ENCODE measurements at places on chromosomes 1 and 21.

GRCh38 chr1:67611846-67612245 lies 73.2 kb upstream of the GADD45A start:
- DNase-seq = no peak

DNA sequence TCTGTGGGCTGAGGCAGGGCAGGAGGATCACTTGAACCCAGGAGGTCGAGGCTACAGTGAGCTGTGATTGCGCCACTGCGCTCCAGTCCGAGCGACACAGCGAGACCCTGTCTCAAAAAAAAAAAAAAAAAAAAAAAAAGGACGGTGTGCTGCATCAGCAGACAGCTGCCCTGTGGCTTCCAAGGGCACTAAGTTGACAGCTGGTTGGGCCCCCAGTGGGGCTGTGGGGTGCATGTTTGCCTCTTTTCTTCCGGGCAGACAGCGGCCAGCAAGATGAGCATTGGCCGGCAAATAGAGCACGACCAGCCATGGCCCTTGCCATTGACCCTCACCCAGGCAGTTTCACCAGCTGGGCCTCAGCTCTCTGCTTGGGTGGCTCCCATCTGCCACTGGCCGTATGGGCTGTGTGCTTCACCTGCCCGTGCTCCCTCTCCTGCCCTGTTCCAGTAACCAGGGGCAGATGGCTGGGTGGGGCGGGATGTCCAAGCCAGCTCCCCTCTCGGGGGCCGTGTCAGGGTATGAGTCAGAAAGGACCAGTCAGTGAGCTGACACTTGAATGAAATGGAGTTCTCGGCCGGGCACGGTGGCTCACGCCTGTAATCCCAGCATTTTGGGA lies 12.3 kb upstream of the SLC25A34 start:
- no peak for DNase-seq

GRCh38 chr1:35279555-35279904 lies 11.0 kb downstream of the ZMYM4 start:
- DNase-seq = no peak

DNA sequence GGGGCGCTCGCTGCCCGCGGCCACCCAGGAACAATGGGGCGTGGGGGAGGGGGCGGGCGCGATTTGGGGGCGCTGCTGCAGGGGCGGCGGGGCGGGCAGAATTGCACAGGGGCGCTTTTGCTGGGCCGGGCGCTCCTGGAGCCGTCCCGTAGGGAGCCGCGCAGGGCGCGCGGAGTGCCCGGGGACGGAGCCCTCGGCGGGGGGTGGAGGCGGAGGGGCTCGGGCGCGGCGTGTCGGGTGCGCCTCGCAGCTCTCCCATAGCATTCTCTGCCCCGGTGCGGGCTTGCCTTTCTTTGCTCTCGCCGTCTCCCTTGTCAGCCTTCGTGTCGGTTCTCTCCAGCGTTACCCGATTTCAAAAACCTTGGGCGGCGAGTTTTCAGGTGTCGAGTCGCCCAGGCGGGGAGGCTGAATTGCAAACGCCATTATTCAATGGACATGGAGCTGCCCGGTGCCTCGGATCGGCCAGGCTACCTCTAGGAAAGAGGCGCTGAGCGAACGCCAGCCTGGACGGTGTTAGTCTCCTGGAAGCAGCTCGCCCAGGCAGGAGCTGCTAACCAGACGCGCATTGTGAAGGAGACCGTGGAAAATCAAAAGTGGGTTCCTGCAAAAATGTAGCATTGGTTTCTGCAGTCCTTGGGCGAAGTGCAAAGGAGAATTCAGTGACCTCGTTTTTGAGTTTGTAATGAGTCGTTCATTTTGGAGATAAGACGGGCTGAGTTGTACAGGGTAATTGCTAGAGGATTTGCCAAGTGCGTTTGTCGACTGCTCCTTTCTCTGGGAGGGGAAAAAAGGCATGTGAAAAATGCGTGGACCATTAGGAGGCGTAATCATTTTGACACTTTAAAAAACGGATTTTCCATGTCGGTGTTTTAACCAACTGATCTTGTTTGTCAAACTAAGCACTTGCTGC lies 626 bp downstream of the CXADR start:
- DNase-seq = no peak

DNA sequence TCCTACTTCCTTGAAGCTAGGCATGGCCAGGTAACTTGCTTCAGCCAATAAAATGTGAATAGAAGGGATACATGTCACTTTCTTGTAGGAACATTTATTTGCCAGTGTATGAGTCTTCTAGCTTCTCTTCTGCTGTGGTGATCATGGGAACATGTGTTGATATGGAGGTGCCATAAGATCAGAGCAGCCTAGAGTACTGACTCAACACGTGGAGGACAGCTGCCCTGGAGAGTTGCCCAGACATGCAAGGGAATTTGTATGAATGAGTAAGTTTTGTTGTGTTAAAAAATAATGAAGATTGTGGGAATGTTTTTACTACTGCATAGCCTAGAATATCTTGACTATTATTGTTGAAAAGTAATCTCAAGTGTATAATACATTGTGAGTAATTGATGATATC lies 502.3 kb downstream of the NUF2 start:
- no peak for DNase-seq

DNA sequence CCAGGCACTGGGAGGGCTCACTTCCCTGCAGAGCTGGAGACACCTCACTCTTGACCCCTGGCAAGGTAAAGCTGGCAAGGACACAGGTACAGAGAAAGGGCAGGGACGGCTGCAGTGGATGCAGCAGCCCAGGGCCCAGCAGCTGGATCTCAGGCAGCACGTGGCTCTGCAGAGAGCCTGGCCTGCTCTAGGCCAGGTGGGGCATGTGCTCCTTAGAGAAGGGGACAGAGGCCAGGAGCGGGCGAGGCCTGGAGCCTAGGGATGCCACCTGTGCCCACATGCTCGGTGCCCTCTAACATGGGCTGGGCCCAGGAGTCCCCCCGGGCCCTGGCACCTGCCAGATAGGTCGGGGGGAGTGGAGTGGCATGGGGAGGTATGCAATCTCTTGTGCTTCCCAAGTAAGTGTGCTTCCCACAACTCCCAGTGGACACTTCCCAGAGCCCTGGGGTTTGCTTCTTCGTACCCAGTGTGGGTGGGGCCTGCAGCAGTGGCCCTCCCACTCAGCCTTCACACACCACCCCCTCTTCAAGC lies 30.0 kb downstream of the WNT3A start:
- no peak for DNase-seq

All from AG04450 (cell line).